ENCODE measurements at places on chromosomes 3 and 15.

GRCh38 chr3:171239757-171240503 is 213.4 kb upstream of the SLC2A2 start:
- no peak for DNase-seq

- no peak for DNase-seq
Observed at GRCh38 chr3:123724306-123724705, 139.5 kb upstream of the HACD2 start.

DNA sequence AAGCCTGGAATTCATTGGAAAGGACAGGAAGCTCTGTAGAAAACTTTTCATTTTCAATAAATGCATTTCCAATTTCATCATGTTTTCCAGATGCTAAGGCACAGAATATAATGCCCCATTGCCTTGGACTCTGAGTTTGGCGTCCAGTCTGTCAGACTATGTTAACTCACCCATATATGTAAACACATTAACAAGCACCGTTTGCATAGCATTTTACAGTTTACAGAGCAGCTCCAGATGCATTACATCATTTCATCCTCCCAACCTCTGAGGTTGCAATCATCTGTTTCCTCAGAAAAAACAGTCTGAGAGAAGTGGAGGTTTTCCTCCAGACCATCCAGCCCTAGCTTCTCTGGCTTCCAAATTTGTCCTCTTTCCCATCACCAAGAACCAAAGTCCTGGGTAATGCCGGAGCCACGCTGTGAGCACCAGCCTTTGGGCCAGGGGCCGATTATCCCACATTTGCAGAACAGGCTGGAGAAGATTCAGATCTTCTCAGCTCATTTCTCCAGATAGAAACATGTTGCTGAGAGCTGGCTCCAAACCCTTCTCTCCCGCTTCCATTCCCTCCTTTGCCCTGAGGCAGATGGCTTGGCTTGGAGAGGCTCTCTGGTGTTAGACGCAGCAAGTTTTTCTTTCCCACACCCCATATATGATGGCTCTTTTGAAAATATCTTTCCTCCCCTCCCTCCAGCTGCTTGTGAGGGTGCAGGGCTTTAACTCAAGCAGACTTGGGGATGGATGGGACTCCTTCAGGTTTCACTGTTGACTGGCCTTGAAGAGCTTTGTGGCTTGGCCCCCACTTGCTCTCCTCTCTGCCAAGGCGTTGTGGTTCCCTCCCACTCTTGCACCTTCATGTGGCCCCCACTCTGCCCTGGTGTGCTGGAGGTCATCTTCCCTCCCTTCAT is 26.0 kb downstream of the CYP19A1 start:
- no peak for DNase-seq

DNA sequence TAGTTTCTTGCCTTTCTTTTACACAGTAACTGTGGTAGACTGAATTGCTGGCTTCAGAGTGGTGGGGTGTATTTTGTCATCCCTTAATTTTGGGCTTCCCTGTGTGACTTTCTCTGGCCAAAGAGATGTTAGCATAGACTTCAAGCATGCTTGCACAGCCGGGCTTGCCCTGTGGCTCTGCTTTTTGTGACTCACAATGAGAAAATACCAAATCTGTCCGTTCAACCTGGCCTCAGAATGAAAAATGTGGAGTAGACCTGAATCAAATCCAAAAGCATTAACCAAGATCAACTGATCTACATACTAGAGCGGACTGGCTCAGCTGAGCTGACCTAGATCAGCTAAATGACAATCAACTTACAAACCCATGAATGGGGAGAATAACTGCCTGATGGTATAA is 51.4 kb downstream of the PLAAT1 start:
- no peak for DNase-seq

DNA sequence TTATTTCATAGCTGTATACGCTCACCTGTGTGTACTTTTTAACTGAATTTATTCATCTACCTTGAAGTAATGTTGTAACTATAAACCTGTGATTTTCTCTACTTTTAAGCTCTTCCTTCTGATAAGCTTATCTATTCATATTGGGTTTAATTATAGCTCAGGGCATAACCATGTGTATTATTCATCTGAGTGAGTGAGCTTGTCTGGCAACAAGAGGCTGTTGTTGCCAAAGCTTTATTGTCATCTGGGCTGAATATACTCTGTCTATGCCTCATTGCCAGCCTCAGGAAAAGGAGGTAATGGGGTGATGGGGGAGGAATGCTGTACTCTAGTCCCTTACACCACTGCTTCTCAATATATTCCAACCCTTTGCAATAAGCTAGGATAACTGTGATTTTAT is 292.4 kb downstream of the UBE2E2 start:
- DNase-seq = no peak

GRCh38 chr3:65659396-65659795 is 379.3 kb downstream of the MAGI1 start:
- DNase-seq = no peak

- no peak for DNase-seq
Observed at GRCh38 chr3:193734737-193735366, 141.8 kb downstream of the OPA1 start.

- no peak for DNase-seq
Observed at GRCh38 chr3:10004960-10005564, 18.4 kb upstream of the EMC3 start.

- no peak for DNase-seq
Observed at GRCh38 chr3:158808697-158809096, 6.8 kb downstream of the MFSD1 start.

DNA sequence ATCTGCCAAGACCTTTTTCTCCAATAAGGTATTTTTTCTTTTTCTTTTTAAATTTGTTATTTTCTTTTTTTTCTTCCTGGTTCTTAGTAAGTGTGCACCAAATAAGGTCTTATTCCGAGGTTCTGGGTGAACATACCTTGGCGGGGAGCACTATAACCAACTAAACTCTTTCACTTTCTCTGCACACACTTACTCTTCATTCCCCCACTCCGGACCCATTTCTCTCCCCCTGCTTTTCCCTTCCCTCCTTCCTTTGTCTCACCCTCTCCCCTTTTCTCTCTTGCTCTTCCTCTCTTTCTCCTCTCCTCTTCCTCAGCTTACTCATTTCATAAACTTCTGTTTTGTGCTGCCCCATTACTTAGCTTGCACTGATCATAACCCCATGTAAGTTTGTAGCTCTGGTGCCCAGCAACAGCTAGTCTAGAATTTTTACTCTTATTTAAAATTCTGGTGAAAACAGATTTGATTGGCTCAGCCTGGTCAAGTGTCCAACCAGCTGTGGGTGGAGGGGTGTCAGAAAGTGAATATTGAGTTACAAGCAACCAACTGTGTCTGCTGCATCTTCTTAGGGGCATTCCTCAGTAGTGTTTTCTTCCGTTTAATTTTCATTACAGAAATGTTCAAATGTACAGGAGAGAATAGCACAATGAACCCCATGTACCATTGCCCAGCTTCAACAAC is 297.5 kb downstream of the SHQ1 start:
- no peak for DNase-seq

DNA sequence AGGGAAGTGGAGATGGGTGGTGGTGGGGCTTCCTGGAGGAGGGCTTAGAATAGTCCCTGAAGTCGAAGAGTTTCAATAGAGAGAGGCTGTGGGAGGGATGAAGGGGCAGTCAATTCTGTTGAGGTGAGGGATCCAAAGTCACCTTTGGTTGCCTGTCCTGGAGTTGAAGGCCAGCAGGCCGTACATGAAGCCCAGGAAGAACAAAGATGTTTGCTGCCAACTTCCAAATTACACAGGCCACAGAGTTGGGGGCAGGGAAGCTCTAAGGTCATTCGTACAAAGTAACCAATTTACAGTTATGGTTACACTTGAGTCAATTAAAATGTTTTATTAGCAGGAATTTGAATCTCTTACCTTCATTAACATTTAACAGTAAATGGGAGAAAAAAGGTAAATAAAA is 77.9 kb downstream of the FOXB1 start:
- DNase-seq = no peak

DNA sequence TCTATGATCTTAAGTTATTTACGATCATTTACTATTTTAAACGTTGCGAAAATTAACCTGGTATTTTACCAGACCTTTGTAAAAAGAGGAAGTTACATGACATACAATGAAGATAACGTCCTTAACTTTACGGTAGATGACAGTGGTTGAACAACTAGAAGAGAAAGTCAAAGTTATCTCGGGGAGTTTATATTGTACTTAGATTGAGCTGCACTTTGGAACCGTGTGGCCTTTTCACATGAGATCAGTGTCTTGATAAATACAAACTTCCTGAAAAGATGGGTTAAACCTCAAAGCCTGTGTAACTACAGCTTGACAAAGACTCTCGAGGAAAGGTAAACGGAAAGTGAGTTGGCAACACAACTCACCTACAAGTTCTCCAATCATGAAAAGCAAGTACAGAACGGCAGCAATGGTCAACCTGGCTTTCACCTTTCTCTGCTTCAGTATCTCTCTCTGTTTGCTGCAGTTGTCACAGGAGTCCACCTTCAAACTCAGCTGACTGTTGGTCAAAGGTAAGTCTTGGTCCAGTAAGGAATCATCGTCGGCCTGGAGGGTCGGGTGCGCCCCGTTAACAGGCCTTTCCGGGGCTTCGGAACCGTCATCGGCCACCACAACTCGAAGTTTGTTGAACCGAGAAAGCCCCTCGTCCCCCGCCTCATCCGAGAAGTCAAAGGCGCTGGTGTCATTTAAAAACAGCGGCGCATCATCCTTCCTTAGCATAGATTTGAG is 793 bp downstream of the SLC30A4 start:
- peak; percentile 1 for DNase-seq

DNA sequence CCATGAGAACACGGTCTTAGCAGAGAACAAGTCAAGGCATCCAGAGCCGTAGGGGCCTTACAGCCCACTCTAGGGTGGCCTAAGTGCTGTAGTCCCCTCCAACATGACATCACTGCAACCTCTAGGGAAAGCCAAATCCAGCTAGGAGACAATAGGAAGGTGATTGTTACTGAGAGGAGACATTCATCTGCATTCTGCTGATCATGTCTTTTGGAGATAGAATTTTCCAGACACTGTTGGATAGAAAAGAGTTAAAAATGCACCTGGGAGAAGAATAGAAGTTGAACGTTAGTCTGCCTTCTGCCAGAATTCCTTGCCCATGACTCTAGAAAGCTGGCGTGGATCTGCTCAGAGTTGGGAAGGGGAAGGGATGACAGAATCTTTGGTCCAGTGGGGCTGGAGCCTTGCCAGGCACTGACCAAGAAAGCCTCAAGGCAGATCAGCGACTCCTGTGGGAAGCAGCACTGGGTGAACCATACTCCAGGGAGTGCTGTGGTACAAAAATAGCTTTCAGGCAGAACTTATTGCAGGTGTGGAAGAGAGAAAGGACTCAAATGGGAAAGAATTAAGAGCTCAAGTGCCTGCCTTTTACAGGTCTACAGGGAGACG is 44.8 kb upstream of the RAF1 start:
- DNase-seq = no peak

- DNase-seq = peak; percentile 30
Observed at GRCh38 chr3:184133840-184134745, 1.1 kb upstream of the EIF2B5 start.

DNA sequence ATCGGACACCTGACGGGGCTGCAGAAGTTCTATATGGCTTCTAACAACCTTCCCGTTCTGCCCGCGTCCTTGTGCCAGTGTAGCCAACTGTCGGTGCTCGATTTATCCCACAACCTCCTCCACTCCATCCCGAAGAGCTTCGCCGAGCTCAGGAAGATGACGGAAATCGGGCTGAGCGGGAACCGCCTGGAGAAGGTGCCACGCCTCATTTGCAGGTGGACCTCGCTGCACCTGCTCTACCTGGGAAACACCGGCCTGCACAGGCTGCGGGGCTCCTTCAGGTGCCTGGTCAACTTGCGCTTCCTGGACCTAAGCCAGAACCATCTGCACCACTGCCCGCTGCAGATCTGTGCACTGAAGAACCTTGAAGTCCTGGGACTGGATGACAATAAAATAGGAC is 9.8 kb upstream of the LRRC34 start:
- no peak for DNase-seq

DNA sequence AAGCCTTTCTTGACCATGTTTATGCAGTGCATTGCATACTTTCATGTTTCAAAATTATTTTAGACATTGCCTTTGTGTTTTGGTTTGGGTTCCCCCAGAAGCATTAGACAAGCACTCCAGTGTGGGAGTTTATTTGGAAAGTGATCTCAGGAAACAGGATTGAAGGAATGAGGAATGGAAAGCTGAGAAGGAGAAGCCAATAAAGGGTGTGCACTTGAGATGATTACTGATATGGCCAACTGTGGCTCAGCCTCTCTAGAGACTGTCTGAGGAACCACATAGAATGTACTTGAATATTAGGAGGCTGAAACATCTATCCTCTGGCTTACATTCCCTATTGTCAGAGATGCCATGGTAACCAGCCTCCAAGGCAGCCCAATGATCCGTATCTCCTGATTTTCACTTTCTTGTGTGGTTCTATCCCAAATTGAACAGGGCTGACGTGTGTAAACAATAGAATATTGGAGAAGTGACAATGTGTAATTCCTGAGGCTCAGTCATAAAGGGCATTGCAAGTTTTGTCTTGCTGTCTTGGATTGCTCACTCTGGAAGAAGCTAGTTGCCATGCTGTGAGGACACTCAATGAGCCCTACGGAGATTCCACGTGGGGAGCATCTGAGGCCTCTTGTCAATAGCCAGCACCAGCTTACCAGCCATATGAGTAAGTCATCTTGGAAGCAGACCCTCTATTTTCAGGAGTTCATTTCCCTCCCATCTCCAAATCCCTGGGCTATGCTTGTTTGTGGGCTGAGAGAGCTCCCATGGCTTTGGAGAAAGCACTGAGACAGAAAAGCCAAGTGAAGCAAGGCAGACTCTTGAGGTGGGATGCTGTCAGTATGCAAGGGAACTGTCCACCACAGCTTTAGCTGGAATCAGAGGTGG is 84.7 kb downstream of the SCN11A start:
- DNase-seq = no peak

- DNase-seq = no peak
Observed at GRCh38 chr15:23686466-23687142, 501 bp downstream of the NDN start.

DNA sequence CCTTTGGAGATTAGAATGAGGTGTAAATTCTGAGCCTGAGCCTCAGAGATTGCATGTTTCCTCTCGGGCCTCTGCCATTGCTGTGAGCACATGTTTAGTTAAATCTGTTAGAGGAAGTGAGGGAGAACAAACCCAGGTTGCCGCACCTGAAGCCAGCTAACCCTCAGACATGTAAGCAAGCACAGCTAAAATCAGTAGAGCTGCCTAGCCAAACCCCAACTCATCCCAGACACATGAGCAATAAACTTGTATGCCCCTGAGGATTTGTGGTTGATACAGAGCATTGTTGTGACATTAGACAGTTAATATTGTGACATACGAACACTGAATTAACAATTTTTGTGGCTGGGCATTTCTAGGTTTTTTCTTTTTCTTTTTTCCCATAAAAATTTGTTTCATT is 41.9 kb downstream of the NMD3 start:
- no peak for DNase-seq

GRCh38 chr15:91939403-91939831 is 85.9 kb downstream of the SLCO3A1 start:
- DNase-seq = no peak

DNA sequence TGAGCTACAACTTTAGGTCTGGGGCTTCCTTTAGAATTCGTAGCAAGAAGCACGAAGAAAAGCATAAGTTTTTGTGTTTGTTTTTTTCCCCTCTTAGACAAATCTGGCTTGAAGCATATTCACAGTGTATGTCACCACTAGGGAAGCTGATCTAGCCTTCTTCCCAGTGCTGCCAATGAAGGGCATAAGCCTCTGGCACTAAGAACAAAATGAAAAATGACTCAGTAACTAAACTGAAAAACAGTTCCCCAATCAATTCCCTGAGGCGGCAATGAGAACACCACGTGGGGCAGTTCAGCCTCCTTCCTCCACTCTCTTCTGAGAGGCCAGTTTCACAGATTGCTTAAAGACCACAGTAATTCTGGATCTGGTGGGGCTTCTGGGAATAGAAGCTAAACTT is 338.1 kb downstream of the GAP43 start:
- no peak for DNase-seq

- no peak for DNase-seq
Observed at GRCh38 chr3:20462723-20463122, 276.7 kb upstream of the SGO1 start.

All from CD4-positive, alpha-beta T cell treated with Interleukin-6 at 100 ng/mL for 8 hours (primary cell).